ENCODE measurements at places on chromosomes 5 and 9.

GRCh38 chr9:101465326-101465915 lies 29.8 kb upstream of the ALDOB start:
- DNase-seq: peak; percentile 84

DNA sequence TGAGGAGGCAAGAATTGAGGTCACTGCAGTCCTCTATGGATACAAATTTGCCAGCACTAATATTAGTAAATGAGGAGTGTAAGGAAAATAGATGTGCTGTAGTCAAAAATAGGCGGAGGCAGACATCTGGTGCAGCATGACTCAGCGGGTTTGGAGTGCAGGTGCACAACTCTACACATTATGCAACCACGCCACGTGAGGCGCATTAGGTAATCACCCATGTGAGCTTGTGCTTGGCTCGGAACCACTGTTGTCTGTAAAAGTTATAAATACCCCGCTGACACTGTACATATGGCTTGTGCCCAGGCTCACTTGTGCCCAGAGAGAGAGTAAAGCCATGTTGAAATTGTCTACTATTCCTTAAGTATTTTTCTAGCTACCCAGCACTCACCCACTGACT lies 623.5 kb upstream of the NUDT12 start:
- DNase-seq: no peak

DNA sequence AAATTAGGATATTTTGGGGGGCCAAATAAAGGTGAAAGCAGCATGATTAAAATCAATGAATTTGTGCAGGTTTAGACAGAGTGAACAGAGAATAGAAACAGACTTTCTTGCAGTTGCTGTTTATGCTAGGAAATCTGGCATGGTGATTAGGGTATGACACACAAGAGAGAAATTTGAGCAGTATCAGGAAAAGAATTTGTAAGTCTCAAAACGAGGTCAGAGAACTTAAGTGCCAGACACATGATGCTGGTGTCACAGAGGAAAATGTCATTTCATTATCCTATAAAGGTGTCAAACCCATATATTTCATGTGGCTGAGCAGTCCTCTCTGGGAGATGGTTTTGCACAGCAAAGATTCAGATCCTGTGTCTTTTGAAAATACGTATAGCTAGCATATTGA lies 15.7 kb downstream of the LVRN start:
- peak; percentile 88 for DNase-seq

GRCh38 chr5:16135003-16135402 lies 44.6 kb downstream of the MARCHF11 start:
- DNase-seq: no peak

DNA sequence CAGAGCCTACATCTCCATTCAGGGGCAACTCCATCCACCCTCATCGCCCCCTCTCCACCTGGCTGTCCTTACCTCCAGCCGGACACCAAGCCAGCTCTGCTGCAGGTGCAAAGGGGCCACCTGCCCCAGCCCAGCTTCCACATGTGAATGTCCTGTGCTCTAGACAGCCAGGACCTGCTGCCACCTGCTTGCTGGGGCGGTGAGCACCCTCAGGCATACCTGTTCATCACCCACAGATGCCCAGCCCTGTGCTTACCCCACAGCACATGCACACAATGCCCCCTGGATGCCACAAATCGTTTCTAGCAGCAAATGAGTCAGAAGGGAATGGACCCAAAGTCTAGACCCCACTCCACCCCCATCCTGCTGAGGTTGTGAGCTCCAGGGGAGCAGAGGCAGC lies 13.3 kb upstream of the NKD2 start:
- DNase-seq: no peak

Data from EH (cell line).